GM23248 (cell line): ENCODE measurements at places on chromosomes 5 and 9.
A peak's percentile ranks its signal among the peaks of the same experiment; 100 is the strongest.

DNA sequence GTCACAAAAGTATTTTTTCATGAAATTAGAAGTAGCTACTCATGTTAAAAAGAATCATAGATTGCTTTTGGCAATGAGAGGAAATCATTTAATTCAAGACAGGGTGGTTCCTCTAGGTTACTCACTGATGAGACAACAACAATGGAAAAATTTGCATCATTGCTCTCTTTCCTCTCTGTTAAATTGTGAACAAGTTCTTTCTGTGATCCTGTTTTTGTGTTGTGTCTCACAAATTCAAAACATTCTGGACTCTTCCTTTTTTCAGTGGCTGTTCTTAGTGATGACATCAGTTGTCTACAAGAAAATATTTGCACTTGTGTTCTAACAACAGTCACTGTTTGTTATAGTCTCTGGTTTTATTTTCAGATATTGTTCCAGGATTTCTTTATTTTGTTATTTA lies 95.3 kb downstream of the XRCC4 start:
- peak; percentile 64 for DNase-seq

DNA sequence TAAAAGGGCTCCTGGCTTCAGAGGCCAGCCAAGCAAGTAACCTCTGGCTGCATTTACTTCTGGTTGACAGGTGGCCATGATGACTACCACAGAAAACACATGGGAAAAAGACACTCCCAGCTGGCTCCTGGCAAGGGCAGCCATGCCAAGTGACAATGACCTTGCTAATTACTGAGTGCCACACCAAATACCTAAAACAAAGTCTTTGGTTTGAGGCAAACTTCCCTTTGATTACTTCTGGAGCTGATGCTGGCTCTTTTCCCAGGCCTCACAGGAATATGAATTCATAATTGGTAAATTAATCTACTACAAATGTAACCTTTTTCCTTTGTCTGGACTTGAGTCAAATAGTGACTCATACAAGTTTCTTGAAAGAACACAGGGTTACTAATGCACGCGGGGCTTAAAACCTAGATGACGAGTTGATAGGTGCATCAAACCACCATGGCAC lies 61.0 kb downstream of the LPAR1 start:
- peak; percentile 69 for DNase-seq

GRCh38 chr9:72557549-72557948 lies 36.1 kb downstream of the TMC1 start:
- peak; percentile 96 for DNase-seq

DNA sequence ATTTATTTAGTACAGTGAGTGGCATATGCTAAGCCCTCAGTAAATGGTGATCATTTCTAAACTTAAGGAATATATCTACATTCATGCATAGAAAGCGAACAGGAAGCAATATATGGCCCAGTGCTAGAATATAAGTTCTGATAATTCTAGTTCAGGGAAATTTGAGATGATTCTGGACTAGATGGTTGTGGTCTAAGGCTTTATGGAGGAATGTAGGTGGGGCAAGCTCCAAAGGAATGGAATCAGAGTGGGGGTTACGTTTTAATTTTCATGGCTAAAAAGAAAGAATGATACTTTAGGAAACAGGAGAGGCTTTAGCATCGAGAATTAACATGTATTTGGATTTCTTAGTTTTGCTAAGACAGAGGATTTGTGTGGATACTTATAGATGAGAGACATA lies 56.1 kb downstream of the MTREX start:
- DNase-seq, result peak; percentile 30

DNA sequence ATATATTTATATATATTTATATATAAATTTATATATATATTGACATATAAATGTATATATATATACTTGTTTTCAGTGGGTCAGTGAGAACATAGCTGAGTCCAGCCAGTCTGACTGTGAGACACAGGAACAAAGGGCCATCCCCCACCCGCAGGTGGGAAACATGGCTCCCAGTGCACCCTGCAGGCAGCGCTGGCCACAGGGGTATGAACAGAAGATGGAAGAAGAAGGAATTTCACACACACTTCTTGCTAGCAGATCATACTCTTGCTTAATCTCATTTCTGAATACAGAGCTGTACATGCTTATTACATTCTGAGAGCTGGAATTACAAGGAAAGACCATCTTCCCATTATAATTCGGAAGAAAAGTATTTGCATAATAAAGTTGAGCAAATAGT lies 595.4 kb downstream of the IRX1 start:
- no peak for DNase-seq

GRCh38 chr9:130023144-130023787 lies 19.7 kb downstream of the FNBP1 start:
- no peak for DNase-seq
